Activated T-cell treated with anti-CD3 and anti-CD28 coated beads, Interleukin-2, amount 50 U/mL, for 72 hours (primary cell): ENCODE measurements at places on chromosomes 1 and 21. TPM values are rescaled to one million over a fixed set of nuclear protein-coding genes. Genes with fewer than 3 reads are reported as not detected.

Gene LRRC39
- total RNA-seq: 0.86 TPM

- DNase-seq: peak; percentile 69
Measured at GRCh38 chr1:89610457-89611011, 22.4 kb upstream of the LRRC8C start.

- no peak for DNase-seq
Measured at GRCh38 chr1:179168536-179168935, 60.9 kb downstream of the ABL2 start.

DNA sequence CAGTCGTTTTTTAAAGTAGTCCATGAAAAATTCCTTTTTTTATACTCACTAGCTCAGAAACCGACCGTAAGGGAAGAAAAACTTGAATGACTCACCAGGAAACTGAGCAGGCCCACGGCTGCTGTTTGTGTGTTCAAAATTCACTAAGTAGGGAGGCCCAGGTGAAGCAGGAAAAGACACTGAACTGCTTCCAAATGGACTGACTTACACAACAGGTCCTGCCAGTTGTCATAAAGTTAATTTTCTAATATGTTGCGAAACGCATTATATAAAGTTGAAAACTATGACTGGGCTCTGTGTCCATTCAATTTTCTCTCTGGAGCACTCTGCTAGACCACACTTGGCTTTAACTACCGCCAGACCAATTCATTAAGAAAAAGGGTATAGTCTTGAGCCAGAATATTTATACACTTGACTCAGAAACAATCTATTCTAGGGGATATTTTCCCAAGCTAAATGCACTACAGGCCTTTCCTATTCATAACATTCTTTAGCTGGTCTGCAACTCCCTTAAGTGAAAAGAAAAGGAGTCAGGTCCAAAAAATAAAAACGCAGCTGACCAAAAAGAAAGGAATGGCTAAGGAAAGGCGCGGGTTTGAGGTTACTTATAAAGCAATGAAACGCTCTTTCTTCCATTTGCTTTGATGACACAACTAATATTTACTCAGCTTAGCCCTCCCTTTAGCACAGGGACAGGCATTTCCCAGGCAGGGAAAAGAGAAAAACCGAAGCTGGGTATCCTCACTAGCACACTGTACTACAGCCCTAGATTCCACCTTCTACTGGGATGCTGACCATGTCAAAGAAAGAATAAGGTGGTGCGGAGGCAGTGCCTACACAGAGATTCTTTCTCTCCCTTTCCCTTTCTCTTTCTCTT is 306.3 kb upstream of the ESRRG start:
- DNase-seq: no peak

Gene ST6GALNAC5
- not detected for total RNA-seq

DNA sequence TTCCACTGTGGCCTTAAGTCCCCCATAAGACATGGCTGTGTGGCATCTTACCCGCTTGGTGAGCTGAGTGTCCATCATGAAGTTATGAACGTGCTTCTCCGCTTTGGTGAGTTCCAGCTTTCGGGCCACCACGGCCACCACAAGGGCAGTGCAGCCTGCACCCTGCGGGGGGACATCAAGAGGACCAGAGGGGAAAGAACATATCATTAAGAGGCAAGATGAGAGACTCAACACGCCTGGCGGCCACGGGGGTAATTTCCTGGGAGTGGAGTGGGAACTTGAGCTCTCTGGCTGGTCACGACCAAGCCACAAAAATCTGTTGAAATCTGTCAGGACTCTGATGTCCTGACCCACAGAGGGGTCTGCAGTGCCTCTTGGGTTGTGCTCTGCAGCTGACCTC is 117.9 kb upstream of the ADAR start:
- no peak for DNase-seq

Gene SLC37A1
- 37.6 TPM for total RNA-seq
